Colonic mucosa (tissue), 4 donors: ENCODE measurements at places on chromosomes 3 and 15. TPM values are rescaled to one million over a fixed set of nuclear protein-coding genes. Genes with fewer than 3 reads are reported as not detected.

GRCh38 chr3:112530573-112530972, 31.2 kb downstream of the ATG3 start:
- no peak for DNase-seq

DNA sequence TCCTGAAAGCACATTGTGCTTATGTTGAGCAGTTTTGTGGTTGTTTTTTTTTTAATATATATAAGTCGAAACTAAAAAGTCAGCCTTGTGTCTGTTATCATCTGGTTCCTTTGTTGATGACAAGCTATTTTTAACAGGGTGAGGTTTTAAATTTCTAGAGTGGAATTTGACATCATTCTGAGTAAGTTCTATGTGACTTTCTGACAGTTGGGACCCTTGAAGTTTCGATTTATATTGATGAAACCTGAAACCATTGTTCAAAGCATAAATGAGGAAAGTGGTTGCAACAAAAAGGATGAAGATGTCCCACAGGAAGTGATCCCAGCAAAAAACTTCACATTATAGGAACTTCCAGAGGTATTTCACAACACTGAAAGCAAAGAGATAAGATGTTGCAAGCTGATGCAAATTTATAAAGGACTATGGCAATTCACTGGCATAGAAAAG, 94.0 kb downstream of the CYP19A1 start:
- DNase-seq, result no peak

DNA sequence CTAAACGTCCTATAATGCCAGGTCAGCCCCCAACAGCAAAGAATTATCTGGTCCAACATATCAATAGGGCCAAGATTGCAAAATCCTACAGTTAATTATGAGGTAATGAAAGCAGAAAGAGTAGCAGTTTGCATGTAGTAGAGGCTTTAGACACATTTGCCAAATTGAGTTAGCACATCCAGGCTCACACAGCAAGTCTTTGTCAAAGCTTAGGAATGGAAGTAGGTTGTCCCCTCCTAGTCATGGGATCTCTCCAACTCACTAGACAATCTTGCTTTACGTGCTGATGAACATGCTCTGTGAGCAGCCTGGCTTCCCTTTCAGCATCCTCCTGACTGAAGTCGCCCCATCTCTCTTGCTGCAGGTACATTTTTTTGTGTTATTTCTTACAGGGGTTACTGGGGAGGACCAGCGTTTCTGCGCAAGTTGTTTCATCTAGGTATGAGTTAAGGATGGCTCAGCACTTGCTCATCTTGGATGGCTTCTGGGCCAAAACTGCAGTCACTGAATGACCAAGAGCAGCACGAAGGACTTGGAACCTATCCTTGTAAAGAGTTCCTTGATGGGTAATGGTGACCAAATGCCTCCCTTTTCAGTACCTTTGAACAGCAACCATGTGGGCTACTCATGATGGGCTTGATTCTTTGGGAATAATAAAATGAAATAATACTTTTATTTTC, 55.9 kb downstream of the SQOR start:
- no peak for DNase-seq

DNA sequence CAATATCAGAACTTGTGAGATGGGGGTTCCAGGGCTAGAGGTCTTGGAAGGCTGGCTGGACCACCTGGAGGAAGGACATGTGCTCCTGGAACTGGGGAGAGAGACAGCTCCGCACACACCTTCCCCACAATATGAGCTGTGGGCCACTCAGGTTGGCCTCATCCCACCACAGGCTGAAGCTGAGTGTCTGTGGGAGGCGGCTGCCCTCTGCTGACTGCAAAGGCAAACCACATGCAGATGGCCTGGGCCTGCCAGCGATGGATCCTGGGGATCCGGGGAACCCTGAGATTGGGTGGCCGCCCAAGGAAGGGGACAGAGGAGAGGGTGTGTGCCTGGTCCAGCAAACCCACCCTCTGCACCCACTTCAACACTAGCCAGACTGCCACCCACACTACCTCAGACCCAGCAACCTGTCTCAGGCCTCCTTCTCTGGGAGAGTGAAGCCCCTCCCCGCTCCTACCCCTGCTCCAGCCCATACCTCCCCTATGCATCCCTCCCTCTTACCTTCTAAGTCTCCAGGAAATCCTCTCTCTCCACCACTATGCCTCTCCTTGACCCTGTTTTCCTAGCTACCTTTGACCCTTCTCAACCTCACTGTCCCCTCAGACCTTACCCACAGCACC, 44.8 kb downstream of the CYP11A1 start:
- DNase-seq, result peak; percentile 46

- DNase-seq, result no peak
Observed at GRCh38 chr3:76551739-76552138, 488.2 kb upstream of the ROBO2 start.

DNA sequence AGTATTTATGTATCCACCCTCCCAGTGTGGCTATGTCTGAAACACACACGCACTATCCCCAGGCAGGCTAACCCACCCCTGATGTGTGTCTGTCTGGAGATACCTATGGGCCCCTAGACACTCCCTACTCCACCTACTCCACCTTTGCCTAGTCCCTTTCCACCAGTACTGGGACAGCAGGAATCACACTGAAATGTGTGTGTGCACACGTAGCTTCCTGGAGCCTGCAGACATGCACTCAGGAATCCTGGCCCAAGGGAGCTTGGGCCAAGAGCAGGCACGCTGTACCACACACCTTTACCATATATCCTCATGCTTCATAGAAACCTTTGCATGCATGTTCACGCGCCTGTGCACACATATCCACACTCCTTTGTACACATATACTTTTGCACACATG, 6.9 kb upstream of the PTH1R start:
- no peak for DNase-seq

- peak; percentile 78 for DNase-seq
Observed at GRCh38 chr3:167978071-167978470, 117.7 kb downstream of the GOLIM4 start.

DNA sequence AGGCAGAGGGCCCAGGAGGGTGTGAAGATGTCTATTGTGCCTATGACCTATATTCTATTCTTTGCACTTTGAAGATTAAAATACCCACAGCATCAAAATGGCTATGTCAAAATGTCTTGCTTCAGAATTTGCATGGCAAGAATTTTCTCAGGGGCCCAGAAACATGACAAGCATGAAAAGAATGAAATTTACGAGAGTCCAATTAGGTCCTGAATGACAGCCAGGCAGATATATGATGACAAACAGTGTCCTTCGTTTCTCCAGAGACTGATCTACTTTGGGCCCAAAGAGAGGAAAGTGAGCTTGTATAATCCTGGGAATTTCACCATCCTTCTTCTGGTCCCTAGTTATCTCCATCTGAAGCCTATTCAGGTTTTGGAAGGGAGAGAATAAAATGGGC, 609.9 kb downstream of the FHIT start:
- no peak for DNase-seq

The XXYLT1 gene
- 8.3 TPM for total RNA-seq

The XYLB gene
- total RNA-seq, result 17.4 TPM

The CYP8B1 gene
- not detected for total RNA-seq

The ATG3 gene
- total RNA-seq, result 79.9 TPM

The GNAT1 gene
- total RNA-seq, result not detected
